Naive thymus-derived CD4-positive, alpha-beta T cell (primary cell): ENCODE measurements at places on chromosomes 3 and 15. TPM values are rescaled to one million over a fixed set of nuclear protein-coding genes. Genes with fewer than 3 reads are reported as not detected.

- DNase-seq, result no peak
- H3K36me3 ChIP-seq, result no peaks in the 10 kb centered on the region
- no peak overlapping the region for H3K4me3 ChIP-seq
- H3K27me3 ChIP-seq, result no peaks in the 10 kb centered on the region
- H3K4me1 ChIP-seq, result no peaks in the 10 kb centered on the region
- no peak overlapping the region for H3K27ac ChIP-seq
Observed at GRCh38 chr3:172129498-172129849, 90.1 kb downstream of the FNDC3B start.

GRCh38 chr15:83144771-83145170 is 37.3 kb downstream of the TM6SF1 start:
- no peaks in the 10 kb centered on the region for H3K27me3 ChIP-seq
- H3K4me1 ChIP-seq, result no peaks in the 10 kb centered on the region
- H3K36me3 ChIP-seq, result no peaks in the 10 kb centered on the region
- no peak overlapping the region for H3K27ac ChIP-seq
- no peak for DNase-seq

- no peaks in the 10 kb centered on the region for H3K36me3 ChIP-seq
- no peak overlapping the region for H3K4me3 ChIP-seq
- H3K27me3 ChIP-seq, result no peaks in the 10 kb centered on the region
- no peaks in the 10 kb centered on the region for H3K4me1 ChIP-seq
- no peak for DNase-seq
Observed at GRCh38 chr15:74212494-74212893, 9.9 kb upstream of the STRA6 start.

DNA sequence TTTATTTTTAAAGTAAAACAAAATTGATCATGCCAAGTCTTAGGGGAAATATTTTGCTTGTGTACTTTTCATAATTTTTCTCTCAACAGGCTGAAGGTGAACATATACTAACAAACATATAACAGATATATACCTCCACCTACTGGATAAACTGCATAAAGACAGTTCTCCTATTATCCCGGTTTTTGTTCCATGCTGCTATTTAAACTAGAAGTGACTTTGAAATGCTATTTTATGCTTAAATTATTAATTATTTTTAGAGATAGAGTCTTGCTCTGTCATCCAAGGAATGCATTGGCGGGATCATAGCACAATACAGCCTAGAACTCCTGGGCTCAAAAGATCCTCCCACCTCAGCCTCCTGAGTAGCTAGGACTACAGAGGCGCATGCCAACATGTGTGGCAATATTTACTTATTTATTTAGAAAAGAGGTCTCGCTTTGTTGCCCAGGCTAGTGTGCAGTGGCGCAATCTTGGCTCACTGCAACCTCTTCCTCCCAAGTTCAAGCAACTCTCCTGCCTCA is 49.8 kb downstream of the ST3GAL6 start:
- H3K36me3 ChIP-seq, result no peaks in the 10 kb centered on the region
- no peak for DNase-seq
- no peaks in the 10 kb centered on the region for H3K4me1 ChIP-seq
- H3K4me3 ChIP-seq, result no peak overlapping the region
- no peaks in the 10 kb centered on the region for H3K27me3 ChIP-seq

- no peak overlapping the region for H3K27ac ChIP-seq
- H3K36me3 ChIP-seq, result no peaks in the 10 kb centered on the region
- H3K4me1 ChIP-seq, result no peaks in the 10 kb centered on the region
- H3K27me3 ChIP-seq, result no peaks in the 10 kb centered on the region
Observed at GRCh38 chr15:65409036-65409631, 13.6 kb downstream of the IGDCC4 start.

DNA sequence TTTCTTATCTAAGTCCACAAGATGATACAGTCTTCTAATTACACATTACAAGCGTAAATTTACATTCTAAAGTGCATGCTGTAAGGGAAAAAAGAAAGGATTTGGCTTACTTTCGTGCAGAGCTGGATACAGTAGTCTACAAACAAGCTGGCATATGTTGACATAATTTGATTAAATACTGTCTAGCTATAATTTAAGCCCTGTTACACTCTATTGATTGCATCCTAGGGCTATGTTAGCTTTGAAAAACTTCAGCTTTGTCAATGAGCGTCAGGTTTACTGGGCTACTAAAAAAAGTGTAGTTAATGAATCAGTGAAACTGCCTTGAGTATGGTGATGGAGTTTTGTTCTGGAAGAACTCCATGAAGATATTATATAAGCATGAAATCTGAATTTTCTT is 24.5 kb upstream of the PLCL2 start:
- no peaks in the 10 kb centered on the region for H3K4me1 ChIP-seq
- DNase-seq, result no peak
- no peak overlapping the region for H3K4me3 ChIP-seq
- no peak overlapping the region for H3K27ac ChIP-seq
- H3K36me3 ChIP-seq, result no peaks in the 10 kb centered on the region

DNA sequence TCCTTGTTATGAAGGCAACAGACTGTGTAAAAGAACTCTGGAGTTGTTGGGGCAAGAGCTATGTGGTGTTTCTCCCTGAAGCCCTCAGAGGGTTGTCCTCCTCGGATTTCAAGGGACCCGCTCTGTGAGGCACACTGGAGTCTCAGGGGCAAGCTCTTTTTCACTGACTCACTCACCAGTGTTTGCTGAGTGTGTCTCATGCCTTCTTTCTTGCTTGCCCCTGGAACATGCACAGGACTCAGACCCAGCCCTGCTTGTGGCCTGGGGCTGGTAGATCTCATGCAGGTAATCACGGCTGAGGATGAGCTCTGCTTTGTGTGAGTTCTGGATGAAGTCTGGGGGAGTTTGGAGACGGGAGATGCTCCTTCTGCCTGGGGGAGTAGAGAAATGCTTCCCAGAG is 93.7 kb downstream of the CACNA1D start:
- H3K27ac ChIP-seq, result no peak overlapping the region
- DNase-seq, result no peak
- no peaks in the 10 kb centered on the region for H3K36me3 ChIP-seq
- H3K4me1 ChIP-seq, result no peaks in the 10 kb centered on the region

- H3K27me3 ChIP-seq, result peaks cover 3% of the 10 kb centered on the region
- peak overlapping the region; percentile 35 for H3K4me3 ChIP-seq
- H3K36me3 ChIP-seq, result no peaks in the 10 kb centered on the region
- H3K27ac ChIP-seq, result no peak overlapping the region
Observed at GRCh38 chr15:41559239-41559782, 299 bp downstream of the TYRO3 start.

The RGMA gene
- not detected for polyA plus RNA-seq

The SI gene
- not detected for polyA plus RNA-seq

The KCNAB1 gene
- 0.17 TPM for polyA plus RNA-seq

The RPL15 gene
- 6,097 TPM for polyA plus RNA-seq

The WDR49 gene
- not detected for polyA plus RNA-seq
